ENCODE measurements at places on chromosomes 7 and 10.

- DNase-seq = no peak
Observed at GRCh38 chr10:71237843-71238623, 25.7 kb downstream of the UNC5B start.

- peak; percentile 35 for DNase-seq
Observed at GRCh38 chr7:41732843-41733306, 30.0 kb upstream of the INHBA start.

DNA sequence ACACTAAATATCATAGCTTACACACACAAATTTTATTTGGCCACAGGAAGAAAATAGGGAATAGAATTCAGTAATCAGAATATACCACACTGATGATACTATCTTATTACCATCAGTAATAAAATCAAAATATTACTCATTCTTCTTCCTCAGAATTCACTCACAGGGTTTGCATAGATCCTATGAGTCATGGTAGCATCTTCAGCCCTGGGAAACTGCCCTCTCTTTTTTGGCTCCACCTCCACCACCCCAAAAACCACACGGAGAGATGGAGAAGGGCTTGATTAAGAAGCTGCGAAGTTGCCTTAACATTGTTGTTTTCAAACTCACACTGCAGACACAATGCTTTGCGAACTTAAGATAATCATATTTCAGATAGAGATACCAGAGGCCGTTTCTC lies 154.1 kb upstream of the AHR start:
- DNase-seq = peak; percentile 71

DNA sequence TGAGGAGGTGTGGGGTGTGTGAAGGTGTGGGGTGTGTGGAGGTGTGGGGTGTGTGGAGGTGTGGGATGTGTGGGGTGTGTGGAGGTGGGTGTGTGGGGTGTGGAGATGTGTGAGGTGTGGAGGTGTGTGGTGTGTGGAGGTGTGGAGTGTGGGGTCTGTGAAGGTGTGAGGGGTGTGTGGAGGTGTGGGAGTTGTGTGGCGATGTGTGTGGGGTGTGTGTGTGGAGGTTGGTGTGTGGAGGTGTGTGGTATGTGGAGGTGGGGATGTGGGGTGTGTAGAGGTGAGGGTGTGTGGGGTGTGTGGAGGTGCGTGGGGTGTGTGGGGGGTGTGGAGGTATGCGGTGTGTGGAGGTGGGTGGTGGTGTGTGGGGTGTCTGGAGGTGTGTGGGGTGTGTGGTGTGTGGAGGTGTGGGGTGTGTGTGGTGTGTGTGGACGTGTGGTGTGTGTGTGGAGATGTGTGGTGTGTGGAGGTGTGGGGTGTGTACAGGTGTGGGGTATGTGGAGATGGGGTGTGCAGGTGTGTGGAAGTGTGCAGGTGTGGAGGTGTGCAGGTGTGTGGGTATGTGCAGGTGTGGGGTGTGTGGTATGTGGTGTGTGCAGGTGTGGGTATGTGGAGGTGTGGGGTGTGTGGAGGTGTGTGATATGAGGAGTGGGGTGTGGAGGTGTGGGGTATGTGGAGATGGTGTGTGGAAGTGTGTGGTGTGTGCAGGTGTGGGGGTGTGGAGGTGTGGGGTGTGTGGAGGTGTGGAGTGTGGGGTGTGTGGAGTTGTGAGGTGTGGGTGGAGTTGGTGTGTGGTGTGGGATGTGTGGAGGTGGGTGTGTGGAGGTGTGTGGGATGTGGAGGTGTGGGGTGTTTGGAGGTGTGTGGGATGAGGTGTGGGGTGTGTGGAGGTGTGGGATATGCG lies 34.5 kb downstream of the SPDYE17 start:
- no peak for DNase-seq

- no peak for DNase-seq
Observed at GRCh38 chr7:128934361-128935341, 3.1 kb upstream of the IRF5 start.

GRCh38 chr10:3330663-3331062 lies 158.1 kb upstream of the PITRM1 start:
- DNase-seq = peak; percentile 82

- DNase-seq = peak; percentile 4
Observed at GRCh38 chr10:18334116-18334867, 194.1 kb downstream of the CACNB2 start.

DNA sequence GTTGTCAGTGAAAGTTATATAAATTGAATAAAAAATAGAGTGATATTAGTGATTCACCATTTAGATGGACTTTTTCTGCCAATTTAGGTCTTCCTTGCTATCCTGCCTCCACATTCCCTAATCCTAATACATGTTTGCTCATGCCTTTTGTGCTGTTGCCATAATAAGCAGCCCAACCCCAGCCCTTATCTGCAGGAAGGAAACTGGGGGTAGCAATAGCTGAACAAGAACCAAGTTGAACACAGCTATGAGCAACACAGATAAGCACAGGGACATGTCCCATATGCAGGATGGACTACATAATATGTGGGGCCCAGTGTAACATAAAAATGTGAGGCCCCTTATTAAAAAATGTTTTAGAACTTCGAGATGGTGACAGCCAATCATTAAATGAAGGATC lies 91.2 kb upstream of the AHR start:
- no peak for DNase-seq

DNA sequence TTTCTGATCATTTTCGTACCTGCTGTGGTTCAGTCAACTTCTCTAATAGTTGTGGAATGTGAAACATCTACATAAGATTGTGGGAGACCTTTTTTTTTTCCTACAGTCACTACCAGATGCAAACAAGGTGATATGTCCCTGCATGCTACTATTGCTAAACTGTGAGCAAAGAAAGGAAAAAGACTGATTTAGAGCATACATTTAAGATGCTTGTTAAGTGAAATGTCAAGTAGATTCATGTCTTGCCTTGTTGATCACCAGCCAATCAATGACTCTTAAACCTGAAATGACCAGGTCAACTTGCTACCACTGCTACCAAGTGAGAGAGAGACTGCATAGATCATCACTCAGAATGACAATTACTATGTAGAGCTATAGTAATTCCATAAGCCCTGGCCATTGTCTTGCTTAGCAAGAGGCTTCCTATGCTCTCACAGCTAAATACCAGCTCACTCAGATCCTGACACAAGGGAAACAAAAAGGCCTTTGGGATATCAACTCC lies 84.3 kb upstream of the SKAP2 start:
- DNase-seq = no peak

DNA sequence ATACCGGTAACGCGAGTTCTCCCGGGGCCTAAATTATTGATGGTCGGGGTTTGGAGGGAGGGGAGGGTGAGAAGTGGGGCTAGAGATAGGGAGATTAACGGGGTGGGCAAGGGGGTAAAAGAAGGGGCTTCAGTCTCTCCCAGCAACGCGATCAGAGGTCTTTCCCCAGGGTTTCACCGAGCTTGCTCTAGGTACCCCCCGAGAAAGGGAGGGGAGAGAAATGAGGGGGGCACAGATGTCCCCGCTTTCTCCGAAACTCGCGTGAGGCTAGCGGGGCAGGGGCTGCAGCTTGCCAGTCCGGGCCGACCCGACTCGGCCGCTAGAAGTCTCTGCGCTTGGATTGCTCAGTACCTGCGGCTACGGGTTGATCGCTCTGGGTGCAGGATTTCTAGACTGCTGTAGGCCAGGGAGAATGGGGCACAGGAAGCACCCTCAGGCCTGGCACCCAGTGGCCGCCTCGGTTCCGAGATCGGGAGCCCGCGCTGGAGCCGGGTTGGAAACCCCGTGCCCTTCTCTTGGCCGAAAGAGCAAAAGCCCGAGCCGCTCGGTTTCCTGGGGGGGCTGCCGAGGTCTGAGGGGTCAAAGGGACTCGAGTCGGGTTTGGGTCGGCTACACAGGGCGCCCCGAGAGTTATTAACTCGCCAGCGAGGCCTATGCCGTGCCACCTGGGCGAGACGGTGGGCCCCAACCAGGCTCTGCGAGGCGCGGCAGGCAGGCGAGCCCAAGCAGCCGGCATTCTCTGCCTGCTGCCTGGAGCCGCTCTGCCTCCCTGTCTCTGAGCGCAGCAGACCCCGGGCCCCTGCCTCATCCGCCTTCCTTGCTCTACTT lies 3.1 kb downstream of the PAX2 start:
- DNase-seq = no peak

GRCh38 chr10:112235920-112236319 lies 47.3 kb upstream of the TECTB start:
- no peak for DNase-seq

DNA sequence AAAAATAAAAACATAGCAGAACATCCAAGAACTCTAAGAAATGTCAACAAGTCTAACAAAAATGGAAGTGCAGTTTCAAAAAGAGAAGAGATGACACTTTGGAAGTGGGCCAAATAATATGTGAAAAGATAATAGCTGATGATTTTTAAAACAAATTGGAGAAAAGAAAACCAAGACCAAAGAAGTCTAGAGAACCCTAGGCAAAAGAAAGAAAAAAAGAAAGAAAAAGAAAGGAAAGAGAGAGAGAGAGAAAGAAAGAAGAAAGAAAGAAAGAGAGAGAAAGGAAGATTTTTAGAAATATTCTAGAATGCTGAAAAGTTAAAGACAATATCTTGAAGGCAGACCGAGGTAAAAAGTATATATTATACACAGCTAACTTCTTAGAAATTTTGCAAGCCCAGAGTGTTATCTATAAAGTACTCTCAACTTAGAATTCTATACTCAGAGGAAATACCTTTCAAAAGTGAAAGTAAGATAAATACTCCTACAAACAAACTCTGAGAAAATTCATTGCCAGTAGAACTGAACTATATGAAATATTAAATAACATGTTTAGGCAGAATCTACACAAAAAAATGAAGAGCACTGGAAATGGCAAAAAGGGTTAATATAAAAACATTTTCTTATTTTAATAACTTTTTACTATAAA lies 138.7 kb upstream of the SMIM30 start:
- DNase-seq = no peak

- DNase-seq = peak; percentile 82
Observed at GRCh38 chr7:19939746-19940145, 166.3 kb upstream of the TMEM196 start.

GRCh38 chr10:112288486-112288885 lies 5.3 kb downstream of the TECTB start:
- DNase-seq = no peak

- DNase-seq = no peak
Observed at GRCh38 chr10:86968271-86968993, at the start of gene ADIRF. Gene ADIRF, plus strand, starts transcription at chr10:86968482. Its CDS starts 63 bp downstream, at chr10:86968545.

DNA sequence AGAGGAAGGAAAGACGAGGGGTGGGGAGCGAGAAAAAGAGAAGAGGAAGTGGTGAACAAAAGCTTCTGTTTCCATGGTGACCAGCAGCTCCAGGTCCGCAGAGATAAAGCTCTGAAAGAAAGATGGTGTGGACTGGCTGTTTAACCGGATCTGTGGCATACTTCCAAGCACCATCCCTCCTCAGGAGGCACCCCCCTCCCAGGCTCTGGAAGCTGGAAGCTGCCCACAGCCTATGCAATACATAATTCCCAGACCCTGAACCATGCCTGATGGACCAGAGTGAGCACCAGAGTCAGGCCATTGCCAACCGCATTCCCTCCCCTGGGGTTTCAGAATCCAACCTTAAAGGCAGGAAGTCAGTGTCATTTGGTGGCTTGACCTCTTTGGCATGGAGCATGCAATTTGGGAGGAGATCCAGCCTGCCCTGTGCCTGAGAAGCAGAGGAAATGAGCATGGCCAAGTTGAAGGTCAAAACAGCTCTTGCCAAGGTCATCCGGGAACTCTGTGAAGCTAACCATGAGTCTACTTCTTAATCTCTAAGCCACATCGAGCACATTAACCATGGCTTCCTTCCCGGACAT lies 22.2 kb upstream of the CPXM2 start:
- no peak for DNase-seq

- no peak for DNase-seq
Observed at GRCh38 chr10:122291739-122292138, 20.6 kb downstream of the BTBD16 start.

DNA sequence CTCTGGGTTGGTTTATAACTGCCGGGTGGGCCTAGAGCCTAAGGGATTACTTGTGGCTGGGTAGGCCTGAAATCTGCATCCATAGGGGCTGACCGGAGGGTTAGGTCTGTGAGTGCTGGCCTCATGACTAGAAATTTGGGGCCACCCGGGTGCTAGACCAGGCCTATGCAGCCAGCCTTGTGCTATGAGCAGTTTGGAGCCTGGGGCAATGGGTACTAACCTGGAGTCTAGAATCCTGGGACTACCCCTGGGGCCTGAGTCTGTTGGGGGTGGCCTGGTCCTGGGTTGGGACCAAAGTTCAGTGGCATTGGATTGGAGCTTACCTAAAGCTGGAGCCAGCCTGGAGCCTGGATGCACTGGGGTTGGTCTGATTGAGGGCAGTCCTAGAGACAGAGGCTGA lies 995.2 kb downstream of the ANKRD7 start:
- DNase-seq = no peak

DNA sequence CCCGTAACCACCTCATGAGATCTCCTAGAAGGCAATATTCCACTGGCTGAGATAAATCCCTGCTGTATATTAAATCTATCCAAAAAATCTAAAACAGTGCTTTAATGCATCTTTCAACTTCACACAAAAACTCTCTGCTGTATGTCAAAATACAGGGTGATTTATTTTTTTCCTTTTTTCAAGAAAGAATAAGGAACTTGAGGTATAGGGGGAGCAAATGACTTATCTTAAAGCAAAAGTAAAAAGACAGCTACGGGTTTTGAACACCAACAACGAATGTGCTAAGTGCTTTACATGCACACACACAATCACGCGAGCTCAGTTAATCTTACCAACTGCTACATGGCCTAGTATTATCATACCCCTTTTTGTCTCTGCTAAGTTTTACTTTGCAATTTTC lies 168.9 kb upstream of the PHF14 start:
- no peak for DNase-seq

- peak; percentile 19 for DNase-seq
Observed at GRCh38 chr7:20152511-20152910, 64.7 kb downstream of the MACC1 start.

GRCh38 chr10:11170993-11171851 lies 153.6 kb downstream of the CELF2 start:
- DNase-seq = no peak

GRCh38 chr7:25444991-25445390 lies 216.7 kb upstream of the NPVF start:
- DNase-seq = no peak

DNA sequence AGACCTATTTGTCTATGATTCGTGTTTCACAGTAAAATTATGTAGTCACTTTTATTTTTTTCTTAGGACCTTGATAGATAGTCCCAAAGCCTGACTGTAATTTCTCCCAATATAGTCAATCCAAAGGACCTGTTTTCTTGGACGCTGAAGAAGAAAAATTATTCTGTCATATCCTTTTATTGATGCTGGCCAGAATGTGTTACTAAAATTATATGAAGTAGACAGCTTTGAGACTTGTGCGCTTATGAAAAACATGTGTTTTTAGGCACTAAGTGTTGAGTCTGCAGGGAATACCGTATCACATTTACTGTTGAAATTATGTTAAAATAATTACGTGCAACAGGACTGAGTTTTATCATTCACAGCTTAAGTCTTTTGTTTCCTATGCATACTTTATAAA lies 17.9 kb downstream of the TES start:
- no peak for DNase-seq

Measured in A172 (cell line).